ENCODE measurements at places on chromosomes 5 and 9.
A peak's percentile ranks its signal among the peaks of the same experiment; 100 is the strongest.

GRCh38 chr5:174532455-174533453, 191.6 kb upstream of the MSX2 start:
- DNase-seq, result peak; percentile 6

DNA sequence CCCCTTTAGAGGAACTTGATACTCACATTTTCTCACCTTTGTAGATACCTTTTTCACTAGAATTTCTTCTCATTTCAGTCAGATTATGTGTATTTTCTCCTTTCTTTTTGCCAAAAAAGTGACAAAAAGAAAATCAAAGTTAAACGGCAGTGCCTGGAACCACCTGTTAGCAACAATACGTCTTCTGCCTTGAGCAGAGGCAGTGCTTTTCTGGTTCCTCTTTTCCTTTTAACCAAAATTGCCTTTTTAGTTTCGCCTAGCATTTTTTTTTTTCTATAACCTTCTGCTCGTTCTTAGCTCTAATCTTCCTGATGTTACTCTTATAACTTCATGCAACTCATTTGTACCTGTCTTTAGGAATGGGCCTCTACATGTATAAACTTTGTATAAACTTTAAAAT, 26.1 kb downstream of the SMIM32 start:
- DNase-seq, result no peak

GRCh38 chr5:77418601-77419581, 73.2 kb downstream of the WDR41 start:
- DNase-seq, result no peak

DNA sequence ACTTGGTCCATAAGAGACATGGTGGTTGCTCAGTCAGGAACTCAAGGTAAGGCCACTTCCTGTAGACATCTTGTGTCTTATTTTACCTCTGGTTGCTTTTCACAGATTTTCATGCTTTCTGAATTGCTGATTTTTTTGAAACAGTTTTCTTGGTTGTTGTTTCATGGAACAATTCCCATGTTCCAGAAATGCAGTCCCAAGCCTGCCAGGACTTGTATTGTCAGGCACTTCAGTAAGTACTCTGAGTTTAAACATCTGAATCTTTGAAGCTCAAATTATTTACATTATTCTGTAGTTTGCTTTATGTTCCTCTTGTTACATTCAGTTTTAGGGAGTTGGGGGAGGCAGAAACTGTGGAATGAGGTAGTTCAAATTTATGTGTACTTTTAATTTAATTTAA, 290.2 kb downstream of the DMRT2 start:
- DNase-seq, result no peak

- DNase-seq, result no peak
Observed at GRCh38 chr5:94181895-94182294, 436.5 kb downstream of the KIAA0825 start.

- no peak for DNase-seq
Observed at GRCh38 chr9:85914108-85914507, 26.8 kb upstream of the NAA35 start.

DNA sequence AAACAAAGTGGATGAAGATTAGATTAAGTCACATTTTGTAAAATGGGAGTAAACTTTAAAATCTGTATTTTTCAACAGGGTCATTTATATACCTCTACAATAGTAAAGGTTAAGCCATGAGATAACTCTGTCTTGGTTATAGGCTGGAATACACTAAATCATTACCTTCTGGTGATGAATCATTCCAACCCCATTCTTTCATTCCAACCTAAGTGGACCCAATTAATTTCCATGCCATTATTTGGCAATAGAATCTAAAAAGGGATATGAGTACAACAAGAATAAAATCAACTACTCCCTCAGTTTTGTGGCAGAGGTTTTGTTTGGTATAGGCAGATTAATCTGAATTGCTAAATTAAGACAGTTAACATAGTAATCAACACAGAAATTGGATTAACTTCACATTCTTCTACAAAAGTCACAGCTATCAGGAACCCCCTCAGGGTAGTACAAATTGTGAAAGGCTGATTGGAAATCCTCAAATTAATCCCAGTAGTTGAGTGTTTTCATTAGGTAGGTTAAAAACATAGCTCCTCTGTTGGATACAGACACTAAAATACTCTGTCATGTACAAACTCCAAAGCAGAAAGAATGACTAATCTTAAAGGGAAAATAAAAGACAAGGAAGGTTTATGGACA, 54.2 kb downstream of the ELAVL2 start:
- no peak for DNase-seq

GRCh38 chr5:75049456-75050351, 2.7 kb downstream of the GCNT4 start:
- DNase-seq, result peak; percentile 85

DNA sequence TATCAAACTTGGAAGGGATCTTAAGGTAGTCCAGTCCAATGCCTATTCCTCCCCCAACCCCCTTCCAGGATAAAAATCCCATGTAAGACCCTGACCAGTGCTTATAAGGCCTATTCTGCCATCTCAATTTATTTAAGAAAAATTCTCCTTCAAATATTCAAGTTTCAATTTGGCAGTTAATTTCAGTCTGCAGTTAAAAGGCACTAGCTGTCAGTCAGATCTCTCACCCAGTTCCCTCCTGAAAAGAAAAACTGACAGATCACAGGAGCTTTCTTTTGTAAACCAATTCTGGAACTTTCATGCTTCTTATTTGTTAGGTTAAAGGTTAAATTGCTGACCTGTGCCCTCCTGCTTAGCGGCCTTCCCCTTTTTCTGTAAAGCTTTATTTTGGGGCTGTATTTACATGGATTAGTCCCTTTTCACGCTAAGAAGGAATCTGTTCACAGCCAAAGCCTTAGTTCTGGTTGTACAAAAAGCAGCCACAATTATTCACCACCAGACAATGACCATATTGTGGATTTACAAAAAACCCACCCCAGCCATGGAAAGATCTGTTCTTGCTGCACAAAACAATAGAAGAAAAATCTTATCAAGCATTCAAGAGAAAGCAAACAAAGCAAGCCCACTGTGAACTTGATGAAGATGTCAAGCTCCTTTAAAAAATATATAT, 68.7 kb downstream of the DENND1A start:
- no peak for DNase-seq

- no peak for DNase-seq
Observed at GRCh38 chr5:150043657-150044328, 42.6 kb downstream of the CSF1R start.

- peak; percentile 4 for DNase-seq
Observed at GRCh38 chr5:134969166-134969565, 1.5 kb downstream of the CATSPER3 start.

DNA sequence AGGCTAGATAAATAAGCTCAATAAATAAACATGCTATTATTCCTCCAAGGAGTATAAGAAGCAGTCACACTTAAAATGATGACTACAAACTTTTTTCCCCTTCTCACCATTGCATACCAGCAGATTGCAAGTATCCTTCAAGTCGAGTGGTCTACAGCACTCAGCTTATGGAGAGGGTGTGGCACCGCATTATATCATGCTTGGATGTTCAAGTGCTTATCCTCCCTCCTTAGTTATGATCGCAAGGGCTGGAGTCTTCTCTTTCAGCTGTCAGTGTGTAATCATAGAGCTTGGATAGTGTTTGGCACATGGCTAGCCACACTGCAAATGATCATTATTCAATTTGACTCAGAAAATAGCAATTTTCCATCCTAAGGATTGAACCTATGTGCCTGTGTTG, 124.0 kb downstream of the CARTPT start:
- no peak for DNase-seq

- no peak for DNase-seq
Observed at GRCh38 chr5:82613891-82614290, 335.7 kb upstream of the RPS23 start.

- peak; percentile 8 for DNase-seq
Observed at GRCh38 chr9:128191406-128192046, at the start of gene CIZ1. Gene CIZ1 (minus strand): TSS chr9:128191572. CDS start chr9:128190857, 715 bp downstream.

GRCh38 chr5:5967373-5967772, 411.0 kb downstream of the MED10 start:
- no peak for DNase-seq

GRCh38 chr9:107907715-107908114, 418.1 kb upstream of the KLF4 start:
- DNase-seq, result no peak

GRCh38 chr5:9499498-9499876, 46.4 kb downstream of the SEMA5A start:
- DNase-seq, result no peak

DNA sequence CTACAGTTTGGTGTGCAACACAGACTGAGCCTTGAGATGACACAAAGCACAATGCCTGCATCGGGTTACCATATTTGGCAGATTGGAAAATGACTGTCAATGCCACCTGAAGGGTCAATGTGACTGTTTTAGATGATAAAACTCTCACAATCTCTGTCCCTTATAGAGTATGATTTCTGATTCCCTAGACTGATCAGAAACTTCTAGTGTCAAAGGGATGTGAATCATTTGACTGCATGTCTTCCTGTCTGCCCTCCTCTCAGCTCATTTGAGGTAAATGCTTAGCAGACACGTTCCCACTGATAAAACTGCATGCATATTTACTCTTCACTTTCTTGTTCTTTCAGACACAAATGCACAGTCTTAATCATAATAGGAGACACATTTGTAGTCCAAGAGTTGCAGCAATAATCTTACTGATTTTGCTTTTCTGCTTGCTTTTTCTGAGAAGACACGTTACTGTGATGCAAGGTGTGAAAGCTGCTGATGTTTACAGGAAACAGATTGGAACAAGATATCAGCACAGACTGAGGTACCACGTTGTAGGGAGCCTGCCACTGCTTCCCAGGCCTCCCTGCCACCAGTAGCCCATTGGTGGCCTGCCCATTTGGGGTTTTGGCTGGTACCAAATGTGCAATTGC, 77.8 kb downstream of the GCNT4 start:
- no peak for DNase-seq

DNA sequence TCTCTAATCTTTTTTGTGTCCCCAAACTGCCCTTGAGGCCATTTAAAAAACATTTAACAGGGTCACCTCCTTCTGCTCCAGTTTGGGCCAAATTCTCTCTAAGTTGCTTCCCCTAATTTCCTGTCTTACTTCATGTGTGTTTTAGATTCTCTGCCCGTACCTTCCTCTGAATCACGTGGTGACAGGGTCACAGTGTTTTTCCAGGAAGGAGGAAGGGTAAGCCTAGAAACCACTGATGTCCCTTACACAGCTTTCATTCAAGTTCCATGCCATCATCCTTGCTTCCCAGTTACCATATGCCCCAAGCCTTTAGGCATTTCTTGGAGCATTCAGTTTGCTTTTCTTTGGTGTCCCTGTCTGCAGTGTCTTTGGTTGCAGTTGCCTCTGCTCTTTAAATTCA, 42.4 kb upstream of the MACIR start:
- no peak for DNase-seq

GRCh38 chr9:128310461-128310860, 11.8 kb downstream of the TRUB2 start:
- DNase-seq, result no peak

GRCh38 chr9:32253731-32254130, 130.7 kb upstream of the ACO1 start:
- DNase-seq, result no peak

- DNase-seq, result no peak
Observed at GRCh38 chr5:77707791-77708190, 68.3 kb downstream of the TBCA start.

DNA sequence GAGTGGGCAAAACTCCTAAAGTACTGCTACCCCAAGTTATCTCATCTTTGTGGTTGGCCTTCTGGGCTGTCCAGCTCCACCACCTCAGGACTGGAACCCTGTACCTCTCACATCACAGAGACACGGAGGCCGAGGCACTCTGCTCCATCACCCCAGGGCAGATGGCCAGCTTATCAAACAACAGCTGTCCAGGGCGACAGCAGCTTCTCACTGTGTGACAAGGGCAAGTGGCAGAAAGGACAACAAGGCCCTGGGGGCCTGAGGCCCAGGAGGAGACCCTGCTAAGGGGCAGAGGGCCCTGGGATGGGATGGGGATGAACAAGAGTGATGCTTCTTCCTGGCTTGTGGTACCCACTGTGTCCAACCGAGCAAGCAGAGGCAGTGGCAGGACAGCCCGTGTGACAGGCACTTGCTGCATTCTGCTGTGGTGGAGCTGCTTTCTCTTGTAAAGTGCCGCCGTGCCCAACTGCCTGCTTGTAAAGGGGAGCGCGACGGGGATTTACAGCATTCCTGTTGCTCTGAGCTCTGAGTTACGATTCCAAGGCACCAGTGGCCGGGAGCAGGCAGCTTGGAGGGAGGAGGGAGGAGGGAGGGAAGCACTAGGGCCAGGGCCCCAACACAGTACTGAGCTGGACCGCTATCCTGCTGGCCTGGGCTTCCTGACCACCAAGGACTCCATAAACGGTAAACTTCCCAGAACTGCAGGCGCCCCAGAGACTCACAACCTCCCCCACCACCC, 71.2 kb downstream of the SHB start:
- DNase-seq, result no peak

DNA sequence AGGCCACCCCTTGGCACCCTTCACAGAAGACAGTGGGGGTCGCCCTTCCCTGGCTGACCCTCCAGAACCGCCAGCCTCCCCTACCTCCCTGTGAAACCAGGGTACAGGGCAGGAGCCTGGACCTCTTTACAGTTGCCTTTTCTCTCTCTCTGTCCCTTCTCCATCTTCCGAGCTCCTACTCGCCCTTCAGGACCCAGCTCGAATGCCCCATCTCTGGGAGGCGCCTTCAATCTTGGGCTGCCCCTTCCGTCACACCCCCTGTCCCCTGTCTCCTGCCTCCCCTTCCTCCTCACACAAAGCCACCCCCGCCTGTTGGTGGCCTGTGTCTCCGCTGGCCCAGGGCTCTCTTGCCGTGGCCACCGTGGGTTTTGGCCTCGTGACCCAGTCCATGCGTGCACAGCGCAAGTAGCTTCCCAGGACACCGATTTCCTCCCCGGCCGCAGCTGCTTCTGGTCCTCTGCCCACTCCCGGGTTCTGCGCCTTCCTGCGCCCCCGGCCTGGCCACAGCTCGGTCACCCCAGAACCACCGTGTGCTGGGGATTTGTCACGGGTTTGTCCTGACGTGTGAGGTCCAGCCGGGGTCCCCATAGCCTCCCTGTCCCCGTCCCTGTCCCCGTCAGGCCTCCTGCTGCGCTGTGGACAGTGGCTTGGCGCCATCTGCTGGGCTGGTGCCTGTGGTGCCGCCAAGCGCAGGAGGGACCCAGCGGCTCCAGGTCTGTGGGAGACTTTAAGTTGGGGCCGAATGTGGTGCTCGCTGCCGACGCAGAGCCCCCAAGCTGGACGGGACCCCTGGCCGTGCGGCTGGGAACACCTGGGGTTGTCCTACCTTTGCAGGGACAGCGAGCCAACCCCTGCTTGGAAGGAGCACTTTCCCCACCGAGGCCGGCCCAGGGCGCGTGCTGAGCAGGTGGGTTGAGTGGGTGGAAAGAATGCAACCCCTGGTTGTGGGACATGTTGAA, 4.0 kb upstream of the TMEM250 start:
- no peak for DNase-seq

DNA sequence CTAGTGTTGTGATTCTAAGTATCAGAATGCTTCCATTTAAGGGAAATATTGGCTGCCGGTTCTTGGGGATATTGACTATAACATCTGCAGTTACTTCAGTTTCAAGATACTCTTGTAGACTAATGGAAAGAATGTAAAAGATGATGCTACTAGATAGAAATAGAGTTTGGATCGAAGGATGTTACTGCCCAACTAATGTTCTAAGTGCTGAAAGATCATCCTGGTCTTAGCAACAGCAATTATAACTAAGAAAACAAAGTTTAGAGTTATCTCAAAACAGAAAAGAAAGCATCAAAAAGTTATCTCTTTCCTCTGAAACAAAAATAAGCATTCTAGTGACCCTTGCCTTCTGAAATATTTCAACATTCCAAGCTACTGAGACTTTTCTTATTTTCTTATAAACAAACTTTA, 49.9 kb downstream of the ITGA1 start:
- DNase-seq, result no peak

Data from NCI-H526 treated with DMSO at 0.1 percent for 48 hours (cell line).